Urothelium cell line (cell line): ENCODE measurements at places on chromosomes 3 and 15.

GRCh38 chr3:27910456-27910855 is 188.3 kb upstream of the EOMES start:
- no peak for DNase-seq

DNA sequence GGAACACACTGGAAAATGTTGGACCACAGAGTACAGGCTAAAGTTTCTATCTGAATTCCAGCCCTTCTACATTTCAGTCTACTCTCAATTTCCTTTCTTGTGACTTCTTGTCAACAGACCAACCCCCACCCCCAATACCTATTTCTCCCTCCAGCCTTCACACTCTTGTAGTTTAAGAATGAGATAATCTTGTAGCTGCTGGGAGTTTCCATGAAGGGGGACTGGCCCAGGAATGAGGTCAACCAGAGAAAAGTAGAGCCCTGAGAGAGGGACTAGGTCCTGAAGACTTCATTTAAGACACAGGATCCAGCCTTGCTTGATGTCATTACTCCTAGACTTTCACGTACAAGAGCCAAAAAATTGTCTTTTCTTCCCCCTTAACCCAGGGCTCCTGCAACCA is 29.5 kb upstream of the FAM107A start:
- DNase-seq, result no peak

DNA sequence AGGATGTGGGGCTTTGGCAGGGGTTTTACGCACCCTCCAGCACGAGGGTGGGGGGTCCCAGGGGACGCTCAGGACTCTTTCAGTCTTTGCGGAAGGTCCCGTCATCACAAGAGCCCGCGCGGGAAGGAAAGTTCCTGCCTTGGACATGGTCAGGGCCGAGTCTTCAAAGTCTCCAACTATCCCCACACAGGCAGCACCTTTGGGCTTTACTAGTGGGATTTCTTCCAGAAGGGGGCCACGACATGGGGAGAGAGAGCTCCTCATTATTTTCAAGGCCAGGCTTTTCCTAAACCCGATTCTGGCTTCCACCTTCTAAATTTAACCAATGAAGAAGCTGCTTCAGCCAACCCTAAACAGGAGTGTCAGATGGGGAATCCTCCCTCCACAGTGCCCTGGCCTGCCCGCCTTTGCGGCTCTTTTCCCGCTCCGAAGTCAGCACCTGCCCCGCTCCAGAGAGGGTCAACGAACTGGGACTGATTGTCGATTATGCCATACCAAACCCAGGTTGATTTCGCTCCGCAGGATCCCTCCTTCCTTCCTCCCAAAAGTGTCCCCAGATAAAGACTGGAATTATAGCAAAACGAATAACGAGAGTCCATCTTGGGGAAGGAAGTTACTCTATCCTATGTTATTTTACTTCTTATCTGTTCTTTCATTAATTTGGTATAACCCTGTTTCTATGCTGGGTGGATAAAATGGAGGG is 11.0 kb downstream of the SHOX2 start:
- no peak for DNase-seq

- no peak for DNase-seq
Measured at GRCh38 chr3:127777332-127777731, 45.0 kb downstream of the MGLL start.

DNA sequence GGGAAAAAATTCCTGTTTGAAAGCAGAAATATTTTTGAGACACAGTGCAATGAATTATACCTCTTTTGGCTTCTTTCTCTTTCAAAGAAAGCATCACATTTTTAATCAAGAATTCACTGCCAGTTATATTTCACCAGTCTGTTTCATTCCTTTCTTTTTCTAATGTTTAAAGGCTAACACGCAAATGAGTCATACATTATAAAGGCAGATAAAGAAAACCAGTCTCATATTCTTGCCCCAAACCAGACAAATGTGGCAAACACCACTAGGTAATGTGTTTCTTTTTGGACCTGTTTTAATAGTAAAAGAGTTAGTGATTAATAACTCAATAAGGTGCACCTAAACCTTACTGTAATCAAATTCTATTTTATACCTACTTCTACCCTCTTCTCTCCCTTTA is 83.8 kb downstream of the PLOD2 start:
- no peak for DNase-seq

DNA sequence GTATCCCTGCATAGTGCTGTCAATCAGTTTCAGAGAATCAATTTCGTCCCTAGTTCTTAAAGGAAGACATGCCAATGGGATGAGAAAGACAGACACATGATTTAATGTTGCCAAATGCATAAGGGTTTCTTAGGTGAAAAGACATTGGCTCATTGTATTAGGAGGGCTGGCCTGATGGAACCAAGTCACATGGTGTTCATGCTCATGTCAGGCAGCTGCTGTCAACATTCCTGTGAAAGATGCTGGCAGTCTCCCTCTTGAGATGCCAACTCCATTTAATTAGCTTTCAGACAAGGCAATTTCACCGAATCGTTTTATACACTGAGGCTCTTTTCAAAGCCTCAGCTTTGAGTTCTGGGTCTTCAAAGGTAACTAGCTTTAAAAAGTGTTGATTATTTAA is 16.1 kb upstream of the IL1RAP start:
- peak; percentile 16 for DNase-seq

GRCh38 chr3:144394032-144394431 is 422.4 kb downstream of the DIPK2A start:
- DNase-seq, result no peak
